GM18507 (cell line): ENCODE measurements at places on chromosomes 7 and 10.

DNA sequence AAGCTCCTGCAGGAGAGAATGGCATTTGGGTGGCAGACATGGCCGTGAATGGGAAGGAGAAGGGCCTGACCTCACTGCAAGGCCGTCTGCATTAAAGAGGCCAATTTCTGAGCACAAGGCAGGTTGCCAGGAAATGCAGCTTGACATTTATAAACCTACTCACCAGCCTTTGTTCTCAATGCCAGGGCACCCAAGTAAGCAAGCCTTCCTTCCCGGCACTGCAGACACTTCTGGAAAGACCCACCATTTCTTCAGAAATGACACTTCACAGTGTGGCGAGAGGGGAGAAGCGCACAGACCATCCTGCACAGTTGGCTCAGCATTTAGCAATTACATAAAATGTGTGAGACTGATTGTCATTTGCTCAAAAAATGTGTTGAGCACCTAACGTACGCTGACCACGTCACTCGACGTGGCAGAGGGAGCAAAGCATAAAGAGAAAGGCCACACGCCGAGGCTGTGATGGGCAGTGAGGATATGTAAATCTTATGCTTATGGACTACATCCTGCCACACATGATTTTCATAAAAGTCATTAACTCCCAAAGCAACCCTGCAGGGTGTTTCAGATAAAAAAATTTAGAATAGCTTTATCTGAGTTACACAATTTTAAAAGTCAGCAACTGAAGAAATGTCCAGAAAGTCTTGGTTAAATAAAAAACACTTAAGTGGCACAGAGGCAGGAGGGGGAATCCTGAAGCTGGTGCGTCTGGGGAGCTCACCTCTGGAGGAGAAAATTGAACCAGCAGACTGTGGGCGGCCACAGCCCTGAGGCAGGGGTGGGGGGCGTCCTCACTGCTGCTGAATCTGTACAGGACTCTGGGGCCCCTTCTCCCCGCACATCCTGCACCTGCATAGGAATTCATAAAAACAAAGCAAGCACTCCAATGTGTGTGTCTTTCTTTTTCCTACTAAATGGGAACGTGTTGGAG, 543.8 kb downstream of the PTPRN2 start:
- no peak for DNase-seq

- no peak for DNase-seq
Measured at GRCh38 chr7:15680446-15680845, 6.0 kb downstream of the MEOX2 start.

DNA sequence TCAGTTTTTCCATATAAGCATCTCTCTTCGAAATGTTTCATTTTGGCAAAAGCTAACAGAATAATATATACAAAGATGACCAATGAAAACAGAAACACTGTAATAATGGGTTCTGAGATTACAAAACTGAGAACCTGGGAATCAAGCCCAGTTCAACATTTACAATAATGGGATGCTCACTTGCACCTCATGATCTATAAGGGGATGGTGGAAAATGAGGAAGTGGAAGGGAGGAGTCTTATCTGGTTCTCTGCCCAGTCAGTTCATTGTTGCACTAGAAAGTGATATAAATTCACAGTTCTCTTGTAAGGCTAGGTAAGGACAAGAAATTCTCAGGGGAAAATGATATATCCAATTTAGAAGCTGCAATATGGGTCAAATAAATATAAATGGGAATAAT, 31.7 kb upstream of the RHOBTB1 start:
- DNase-seq: no peak

DNA sequence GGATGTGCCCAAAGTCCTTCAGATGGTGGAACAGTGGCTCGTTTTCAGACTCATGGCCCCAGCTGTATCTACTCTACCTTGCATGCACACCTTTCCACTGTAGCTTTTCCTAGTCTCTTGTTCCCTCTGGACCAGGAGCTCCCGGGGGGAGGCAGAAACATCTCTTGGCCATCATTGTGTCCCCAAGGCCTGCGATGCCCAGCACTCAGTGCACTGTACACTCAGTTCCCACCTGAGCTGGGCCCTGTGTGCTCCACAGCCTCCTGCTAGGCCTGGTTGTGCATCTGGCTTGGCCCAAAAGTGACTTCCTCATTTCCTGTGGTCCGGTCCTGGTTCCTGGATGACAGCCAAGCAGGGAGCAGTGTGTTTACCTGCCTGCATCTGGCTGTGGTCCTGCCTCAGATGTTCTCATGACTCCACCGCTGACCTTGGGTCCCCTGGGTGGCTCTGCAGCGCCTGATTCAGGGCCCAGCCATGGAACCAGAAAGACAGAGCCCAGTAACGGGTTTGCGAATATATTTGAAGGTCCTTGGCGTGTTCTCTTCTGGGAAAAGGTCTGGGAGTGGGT, 9.9 kb upstream of the DOCK1 start:
- no peak for DNase-seq

DNA sequence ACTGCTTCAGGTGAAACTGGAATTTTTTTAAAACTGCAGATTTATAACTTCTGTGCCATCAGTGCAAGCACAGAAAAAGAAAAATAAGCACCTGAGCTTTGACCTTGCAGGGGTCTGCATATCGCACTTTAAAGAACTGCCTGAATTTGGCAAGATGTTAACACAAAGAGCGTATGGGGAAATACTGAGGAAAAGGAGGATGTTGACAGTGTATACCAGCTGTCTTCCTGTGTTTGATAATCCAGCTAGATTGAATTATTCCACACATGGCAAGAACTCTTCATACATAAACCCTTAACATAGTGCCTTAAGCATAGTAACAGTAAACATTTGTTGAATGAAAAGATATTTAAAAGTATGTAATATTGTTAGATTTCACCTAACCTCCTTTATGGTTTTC, 30.0 kb downstream of the SMC3 start:
- DNase-seq: no peak

- DNase-seq: no peak
Measured at GRCh38 chr7:48111596-48111995, 22.5 kb downstream of the UPP1 start.

DNA sequence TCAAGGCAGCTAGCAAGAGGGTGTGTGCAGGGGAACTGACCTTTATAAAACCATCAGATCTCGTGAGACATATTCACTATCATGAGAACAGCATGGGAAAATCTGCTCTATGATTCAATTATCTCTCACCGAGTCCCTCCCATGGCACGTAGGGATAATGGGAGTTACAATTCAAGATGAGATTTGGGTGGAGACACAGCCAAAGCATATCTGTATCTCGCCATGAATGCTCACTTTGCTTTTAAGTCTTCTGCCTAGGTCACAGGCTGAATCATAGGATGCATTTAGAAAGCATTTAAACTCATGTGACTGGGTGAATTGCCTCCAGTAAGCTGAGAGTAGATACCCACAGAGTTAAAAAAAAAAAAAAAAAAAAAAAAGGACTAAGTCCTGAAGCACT, 220.0 kb downstream of the AGMO start:
- no peak for DNase-seq

- no peak for DNase-seq
Measured at GRCh38 chr7:10577866-10578374, 395.8 kb upstream of the PHF14 start.

DNA sequence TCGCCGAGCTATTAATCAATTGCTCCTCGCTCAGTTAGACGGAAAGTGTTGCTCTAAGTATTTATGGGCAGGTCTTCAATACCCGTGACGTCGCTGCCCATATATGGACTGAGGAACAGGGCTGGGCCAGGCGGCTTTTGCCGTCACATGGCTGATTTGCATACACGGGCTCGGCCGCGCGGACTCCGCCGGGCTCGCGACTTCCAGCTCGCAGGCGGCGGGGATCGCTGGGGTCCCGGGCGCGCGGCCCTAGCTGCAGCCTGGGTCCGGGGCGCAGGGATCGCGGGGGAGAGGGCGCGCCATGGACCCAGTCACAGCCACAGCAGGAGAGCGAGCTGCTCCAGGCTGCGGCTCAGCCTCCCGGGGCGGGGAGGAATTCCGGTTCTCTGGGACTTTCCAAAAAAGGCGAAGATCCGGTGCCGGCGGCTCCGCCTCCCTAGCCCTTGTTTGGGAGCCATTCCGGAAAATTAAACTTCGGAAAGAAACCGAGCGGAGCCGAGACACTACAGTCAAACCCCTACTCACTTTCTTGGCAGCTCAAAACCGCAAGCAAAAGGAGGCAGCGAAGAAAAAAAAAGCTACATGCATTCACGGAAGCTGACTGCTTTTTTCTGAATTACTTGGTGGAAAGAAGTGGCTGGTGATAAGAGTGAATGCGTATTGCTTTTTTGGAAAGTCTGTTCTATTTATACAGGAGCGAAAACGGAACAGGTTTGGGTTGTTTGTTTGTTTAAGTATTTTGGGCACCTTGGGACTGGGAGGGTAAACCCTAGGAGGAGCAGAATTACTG, at the start of gene EGR2:
EGR2 (minus strand) TSS at position 36 of the 790 bp plus-strand sequence. CDS start 337 bp downstream, outside the sequence.
- peak; percentile 82 for DNase-seq

DNA sequence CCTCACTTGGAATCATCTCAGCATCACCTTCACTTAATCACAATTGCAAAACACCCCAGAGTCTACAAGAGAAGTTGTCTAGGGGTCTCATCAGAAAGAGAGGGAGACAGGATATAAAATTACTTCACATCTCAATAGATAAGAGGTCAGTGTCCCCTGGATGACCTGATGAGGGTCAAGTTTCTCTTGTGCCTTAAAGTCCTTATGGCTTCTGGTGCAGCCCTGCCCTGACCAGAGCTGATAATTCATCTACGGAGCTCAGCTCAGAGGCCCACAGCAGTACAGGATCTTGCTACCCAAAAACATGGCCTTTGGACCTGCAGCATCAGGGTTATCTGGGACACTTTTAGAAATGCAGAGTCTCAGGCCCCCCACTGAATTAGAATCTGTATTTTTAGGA, 111.1 kb upstream of the GLI3 start:
- no peak for DNase-seq

DNA sequence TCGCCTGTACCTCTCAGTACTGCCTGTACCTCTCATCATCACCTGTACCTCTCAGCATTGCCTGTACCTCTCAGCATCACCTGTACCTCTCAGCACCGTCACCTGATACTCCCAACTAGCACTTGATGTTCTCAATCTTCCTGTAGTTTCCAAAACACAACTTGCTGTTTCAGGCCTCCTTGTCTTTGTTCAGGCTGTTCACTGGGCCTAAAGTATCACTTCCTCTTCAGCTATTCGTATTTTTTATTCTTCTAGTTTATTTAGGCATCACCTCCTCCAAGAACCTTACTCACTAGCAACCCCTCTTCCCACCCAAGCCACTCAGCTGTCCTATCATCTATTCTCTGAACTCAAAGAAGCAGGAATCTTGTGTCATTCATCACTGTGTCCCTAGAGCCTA, 24.1 kb downstream of the OR6B1 start:
- no peak for DNase-seq

DNA sequence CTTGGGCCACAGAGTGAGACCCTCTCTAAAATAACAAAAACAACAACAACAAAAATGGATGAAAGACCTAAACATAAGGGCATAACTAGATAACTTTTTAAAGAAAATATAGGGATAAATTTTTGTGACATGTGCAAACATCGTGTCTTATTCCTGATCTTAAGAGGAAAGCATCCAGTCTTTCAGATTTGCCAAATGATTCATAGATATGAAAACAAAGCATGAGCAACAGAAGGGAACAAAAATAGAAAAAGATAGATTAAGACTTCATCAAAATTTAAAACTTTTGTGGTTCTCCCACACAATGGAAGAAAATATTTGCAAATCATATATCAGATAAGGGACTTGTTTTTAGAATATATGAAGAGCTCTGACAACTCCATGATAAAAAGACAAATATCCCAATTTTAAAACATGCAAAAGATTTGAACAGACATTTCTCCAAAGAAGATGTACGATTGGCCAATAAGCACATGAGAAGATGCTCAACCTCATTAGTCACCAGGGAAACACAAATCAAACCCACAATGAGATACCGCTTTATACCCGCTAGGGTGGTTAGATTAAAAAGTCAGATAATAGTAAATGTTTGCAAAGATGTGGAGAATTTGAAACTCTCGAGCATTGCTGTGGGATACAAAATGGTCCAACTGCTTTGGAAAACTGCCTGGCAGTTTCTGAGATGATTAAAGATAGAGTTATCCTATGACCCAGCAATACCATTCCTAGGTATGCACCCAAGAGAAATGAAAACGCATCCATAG, 20.3 kb downstream of the PPIF start:
- no peak for DNase-seq

DNA sequence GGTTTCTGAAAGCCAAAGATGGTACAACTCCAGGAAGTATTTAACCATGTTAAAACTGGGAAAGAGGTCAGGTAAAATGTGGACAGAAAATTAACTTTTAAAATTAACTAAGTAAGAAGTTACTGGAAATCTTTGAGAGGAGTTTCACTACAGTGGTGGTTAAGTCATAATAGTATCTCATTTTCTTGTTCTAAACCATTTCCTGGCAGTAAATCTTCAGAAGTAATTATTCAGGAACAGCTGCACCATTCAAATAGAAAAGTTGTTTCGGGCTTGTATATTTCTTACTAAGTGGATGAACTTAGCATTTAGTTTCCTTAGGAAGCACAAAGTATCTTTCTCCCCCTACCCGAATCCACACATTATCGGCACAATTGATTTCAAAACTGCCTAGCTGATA, 27.1 kb downstream of the COPG2 start:
- no peak for DNase-seq

- no peak for DNase-seq
Measured at GRCh38 chr7:65910237-65910636, 37.4 kb downstream of the VKORC1L1 start.

GRCh38 chr7:18916826-18917225, 200.6 kb downstream of the TWIST1 start:
- no peak for DNase-seq

GRCh38 chr10:11154333-11154732, 136.7 kb downstream of the CELF2 start:
- DNase-seq: no peak

DNA sequence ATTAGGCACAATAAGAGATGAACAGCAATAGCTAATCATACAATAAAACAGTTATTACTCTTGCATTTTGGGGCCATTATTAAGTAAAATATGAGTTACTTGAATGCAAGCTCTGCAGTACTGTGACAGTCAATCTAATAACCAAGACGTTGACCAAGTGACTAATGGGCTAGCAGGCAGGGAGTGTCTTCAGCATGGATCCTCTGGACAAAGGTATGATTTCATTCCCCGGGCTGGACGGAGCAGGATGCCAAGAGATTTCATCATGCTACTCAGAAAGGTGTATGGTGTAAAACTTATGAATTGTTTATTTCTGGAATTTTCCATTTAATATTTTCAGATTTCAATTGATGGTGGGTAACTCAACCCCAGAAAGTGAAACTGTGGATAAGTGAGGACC, 80.9 kb downstream of the SHH start:
- DNase-seq: no peak

GRCh38 chr7:91330866-91331265, 66.6 kb downstream of the FZD1 start:
- no peak for DNase-seq

- no peak for DNase-seq
Measured at GRCh38 chr10:24261627-24262026, 52.7 kb downstream of the KIAA1217 start.

GRCh38 chr7:26688936-26689506, 175.4 kb downstream of the SKAP2 start:
- no peak for DNase-seq

GRCh38 chr10:85043207-85043606, 714.8 kb downstream of the CCSER2 start:
- no peak for DNase-seq
